ENCODE measurements at places on chromosomes 1 and 21. TPM values are rescaled to one million over a fixed set of nuclear protein-coding genes. Genes with fewer than 3 reads are reported as not detected.

Gene DDOST
- polyA plus RNA-seq, result 61.3 TPM

Gene CRYZ
- 14.1 TPM for polyA plus RNA-seq

Gene UQCRH
- polyA plus RNA-seq, result 1,078 TPM

Gene PDC
- polyA plus RNA-seq, result not detected

Gene NOS1AP
- 3.1 TPM for polyA plus RNA-seq

Gene KRTAP19-7
- not detected for polyA plus RNA-seq

Gene PHTF1
- 2.4 TPM for polyA plus RNA-seq

Gene SLC35F3
- polyA plus RNA-seq, result not detected

Gene PCBP3
- polyA plus RNA-seq, result 9.6 TPM

Gene CHML
- 1.6 TPM for polyA plus RNA-seq

DNA sequence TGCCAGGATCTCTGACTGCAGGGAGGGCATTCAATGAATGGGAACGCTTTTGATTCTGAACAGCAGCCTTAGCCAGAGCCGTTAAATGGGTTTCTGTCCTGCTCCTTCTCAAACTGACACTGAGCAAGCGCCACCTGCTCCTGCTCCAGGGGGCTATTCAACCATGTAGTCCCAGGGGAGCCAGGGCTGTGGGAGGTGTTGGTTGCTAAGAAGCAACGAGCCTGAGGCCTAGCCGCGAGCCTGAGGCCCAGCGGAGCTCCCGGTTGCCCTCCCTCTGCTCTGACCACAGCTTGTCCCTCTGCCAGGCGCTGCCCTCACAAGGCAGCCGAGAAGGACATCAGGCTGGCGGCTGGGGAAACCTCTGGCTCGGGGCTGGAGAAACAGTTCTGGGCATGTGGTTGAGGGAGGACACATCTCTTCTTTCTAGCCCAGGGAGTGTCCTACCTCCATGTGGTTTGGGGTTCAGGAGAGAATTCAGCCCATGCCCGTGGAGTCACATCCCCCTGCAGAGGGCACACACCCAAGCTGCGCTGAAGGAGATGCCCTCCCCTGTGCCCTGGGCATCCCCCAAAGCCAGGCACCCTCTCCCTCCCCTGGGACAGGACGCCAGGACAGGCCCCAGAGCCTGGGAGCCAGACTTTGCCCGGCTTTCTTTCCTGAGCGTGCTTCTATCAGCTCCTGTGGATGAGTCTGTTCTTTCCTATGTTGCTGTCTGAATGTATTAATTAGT lies 18.0 kb downstream of the PCP4 start:
- DNase-seq, result peak; percentile 91

GRCh38 chr1:246687002-246687401 lies 37.2 kb upstream of the SCCPDH start:
- DNase-seq, result no peak

DNA sequence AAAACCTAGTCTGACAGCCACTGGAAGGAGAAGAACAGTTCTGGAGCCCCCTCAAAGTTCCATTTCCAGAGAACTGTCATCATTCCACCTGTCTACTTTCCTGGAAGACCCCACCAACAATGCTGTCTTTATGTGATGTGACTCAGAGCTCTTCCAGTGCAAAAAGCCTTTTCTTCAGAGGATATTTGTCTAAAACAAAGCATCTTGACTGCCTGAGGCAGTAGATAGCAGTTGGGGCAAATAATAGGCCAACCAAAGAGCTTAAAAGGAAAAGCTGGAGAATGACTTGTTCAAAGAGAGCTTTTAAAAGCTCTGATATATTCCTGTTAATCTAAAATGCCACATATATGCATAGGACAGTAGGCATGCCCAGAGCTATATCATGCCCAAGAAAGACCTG lies 62.6 kb downstream of the MIS18A start:
- no peak for DNase-seq

DNA sequence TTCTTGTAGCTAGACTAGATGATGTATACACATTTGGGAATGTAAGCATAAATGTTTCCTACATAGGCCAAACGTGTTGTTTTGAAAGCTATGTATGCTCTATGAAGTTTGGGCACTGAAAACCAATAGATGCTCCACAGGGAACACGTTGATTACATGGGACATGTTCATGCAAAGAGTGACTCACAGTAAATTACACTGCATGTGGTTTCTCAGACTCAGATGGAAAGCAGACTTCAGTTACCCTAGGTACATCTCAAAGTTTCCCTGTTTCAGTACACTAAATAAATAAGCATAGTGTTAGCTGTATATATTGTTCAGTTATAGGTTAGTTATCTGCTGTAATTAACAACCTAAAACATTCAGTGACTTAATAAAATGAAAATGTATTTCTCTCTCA lies 301.9 kb upstream of the RUNX1 start:
- DNase-seq, result no peak

GRCh38 chr1:47738560-47739182 lies 258.5 kb downstream of the TRABD2B start:
- no peak for DNase-seq

GRCh38 chr1:238861342-238862066 lies 524.9 kb upstream of the CHRM3 start:
- DNase-seq, result no peak

GRCh38 chr1:231161667-231162296 lies at the start of gene TRIM67:
Gene TRIM67 (plus strand): TSS chr1:231162058. CDS start chr1:231162970, 912 bp downstream.
- no peak for DNase-seq

GRCh38 chr1:230103306-230104173 lies 36.5 kb downstream of the GALNT2 start:
- DNase-seq, result no peak

DNA sequence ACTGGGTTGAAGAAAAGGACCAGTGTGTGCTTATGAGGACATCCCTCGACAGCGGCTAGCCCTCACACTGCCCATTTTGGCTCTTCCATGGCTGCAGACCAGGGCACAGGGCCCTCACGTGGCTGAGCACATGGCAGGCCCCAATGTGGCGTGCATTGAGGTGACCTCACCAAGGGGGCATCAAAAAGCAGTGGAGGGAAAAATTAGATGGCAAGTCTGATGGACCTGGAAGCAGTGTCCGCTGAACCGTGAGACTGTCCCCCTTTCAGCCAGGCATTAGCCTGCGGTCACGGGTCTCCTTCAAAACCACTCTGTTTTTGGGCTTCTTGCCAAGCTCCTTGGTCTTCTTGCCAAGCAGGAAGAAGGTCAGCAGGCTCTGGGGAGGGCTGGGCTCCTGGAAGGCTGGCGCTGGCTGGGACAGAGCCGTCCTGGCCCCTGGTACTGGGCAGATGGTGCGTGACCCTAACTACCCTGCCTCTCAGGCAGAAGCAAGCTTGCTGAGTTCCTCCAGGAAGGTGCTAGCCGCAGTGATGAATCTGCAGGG lies 30.8 kb downstream of the TRIM67 start:
- DNase-seq, result no peak

GRCh38 chr1:18948048-18948912 lies 8.2 kb downstream of the IFFO2 start:
- peak; percentile 85 for DNase-seq

DNA sequence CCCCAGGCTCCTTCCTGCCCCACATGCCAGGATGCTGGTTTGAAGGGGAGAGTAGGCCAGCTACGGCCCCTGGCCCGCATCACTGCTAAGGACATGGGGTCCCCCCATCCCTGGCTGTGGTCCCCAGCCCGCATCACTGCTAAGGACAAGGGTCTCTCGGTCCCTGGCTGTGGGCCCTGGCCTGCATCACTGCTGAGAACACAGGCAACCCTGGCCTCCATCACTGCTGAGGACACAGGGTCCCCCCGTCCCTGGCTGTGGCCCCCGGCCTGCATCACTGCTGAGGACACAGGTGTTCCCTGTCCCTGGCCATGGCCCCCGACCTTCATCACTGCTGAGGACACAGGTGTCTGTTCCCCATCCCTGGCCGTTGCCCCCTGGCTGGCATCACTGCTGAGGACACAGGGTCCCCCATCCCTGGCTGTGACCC lies 448 bp upstream of the OBSCN start:
- DNase-seq, result peak; percentile 65

DNA sequence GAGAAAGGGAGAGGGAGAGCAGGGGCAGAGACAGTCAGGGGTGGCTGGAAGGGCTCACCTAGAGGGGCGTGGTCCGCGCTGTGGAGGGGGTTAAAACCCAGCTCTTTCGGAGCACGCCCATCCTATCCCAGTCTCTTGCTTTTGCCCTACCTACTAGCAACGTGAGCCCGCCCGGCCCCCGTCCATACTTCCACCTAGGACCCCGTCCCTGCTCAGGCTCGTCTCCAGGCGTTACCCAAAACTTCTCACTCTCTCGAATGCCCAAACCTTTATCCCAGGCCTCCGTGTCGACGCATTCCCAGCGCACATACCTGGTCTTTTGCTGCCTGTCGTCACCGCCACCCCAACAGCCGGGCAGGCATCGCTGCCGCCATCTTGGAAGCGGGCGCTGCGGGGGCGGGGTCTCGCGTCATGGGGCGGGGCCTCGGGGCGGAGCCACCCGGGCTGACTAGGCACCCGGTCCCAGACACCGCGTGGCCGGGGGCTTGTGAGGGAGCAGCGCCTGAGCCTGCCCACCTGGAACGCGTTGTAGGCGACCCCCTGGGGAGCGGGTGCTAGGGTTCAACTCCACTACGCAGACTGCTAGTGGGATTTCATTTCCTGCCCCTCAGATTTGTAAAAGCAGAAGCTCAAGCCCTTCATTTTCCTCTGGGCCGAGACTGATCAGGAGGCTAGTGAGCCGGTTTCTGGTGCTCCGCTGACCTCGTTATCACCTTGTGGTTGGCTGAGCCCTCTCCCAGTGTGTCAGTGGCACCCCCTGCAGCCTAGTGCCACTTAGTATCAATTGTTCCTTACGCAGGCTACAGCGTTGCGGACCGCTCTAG lies at the start of gene B4GALT3:
TSS of gene B4GALT3 (minus strand) at position 396 of the 824 bp plus-strand sequence. CDS start 1,447 bp downstream, outside the sequence.
- peak; percentile 93 for DNase-seq

GRCh38 chr1:88979054-88979748 lies 13.2 kb downstream of the KYAT3 start:
- no peak for DNase-seq

GRCh38 chr1:114156538-114157274 lies 3.0 kb upstream of the SYT6 start:
- no peak for DNase-seq

GRCh38 chr21:14483296-14483695 lies 62.8 kb downstream of the SAMSN1 start:
- no peak for DNase-seq

DNA sequence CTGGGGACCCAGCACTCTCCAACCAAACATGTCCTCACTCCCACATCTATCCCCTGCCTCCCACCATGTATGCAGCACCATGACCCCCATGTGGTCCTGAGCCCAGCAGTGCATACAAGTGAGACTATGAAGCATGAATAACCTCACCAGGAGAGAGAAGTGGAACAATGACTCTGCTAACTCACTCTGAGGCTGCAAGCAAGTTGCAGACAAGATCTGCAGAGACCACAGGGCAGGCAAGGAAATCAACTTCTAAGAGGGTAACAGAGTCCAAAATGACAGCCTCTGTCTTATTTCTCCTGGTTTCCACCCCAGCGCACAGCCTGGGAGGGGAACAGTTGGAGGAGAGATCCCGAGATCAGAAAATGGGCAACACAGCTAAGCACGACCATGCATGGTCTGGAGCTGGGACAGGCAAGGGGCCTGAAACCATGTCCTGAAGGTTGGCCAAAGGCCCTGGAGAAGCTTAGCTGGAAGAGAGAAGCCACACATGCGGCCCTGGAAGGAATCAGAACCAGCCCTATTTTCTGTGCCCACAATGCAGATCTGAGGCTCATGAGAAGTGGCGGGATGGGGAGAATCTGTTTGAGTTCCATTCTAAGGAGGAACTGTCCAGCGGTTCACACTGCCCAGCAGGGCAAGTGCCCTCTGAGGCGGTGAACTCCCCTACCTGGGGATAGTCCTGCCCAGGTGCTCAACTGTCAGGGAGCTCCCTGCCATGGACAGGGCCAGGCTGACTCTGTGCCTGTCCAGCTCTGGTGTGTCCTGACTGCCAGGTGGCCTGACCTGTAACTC lies 12.5 kb upstream of the REN start:
- no peak for DNase-seq

GRCh38 chr1:236882678-236883077 lies 87.6 kb downstream of the MTR start:
- DNase-seq, result no peak

DNA sequence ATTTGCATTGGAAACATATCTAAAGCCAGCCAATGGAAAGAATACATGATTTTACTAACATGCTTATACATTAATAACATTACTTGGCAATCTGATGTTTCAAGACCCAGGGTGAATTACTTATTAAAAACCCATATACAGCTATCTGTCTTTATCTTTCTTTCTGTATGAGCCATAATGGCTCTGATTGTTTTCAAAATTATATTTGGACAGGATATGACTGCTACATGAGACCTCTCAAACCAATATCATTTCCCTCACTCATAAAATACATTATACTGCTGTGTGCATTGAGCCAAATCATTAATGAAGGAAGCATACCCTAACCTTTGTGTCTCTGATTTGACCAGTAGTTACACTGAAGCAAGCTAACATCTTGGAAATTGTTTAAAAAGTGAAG lies 205.9 kb upstream of the DPYD start:
- DNase-seq, result no peak

GRCh38 chr21:37478794-37479193 lies 112.2 kb downstream of the DYRK1A start:
- no peak for DNase-seq

- no peak for DNase-seq
Measured at GRCh38 chr1:164228928-164229327, 330.1 kb upstream of the PBX1 start.

- DNase-seq, result no peak
Measured at GRCh38 chr21:38637161-38637560, 138.9 kb upstream of the ERG start.

- no peak for DNase-seq
Measured at GRCh38 chr1:224852901-224853568, 76.4 kb upstream of the DNAH14 start.

DNA sequence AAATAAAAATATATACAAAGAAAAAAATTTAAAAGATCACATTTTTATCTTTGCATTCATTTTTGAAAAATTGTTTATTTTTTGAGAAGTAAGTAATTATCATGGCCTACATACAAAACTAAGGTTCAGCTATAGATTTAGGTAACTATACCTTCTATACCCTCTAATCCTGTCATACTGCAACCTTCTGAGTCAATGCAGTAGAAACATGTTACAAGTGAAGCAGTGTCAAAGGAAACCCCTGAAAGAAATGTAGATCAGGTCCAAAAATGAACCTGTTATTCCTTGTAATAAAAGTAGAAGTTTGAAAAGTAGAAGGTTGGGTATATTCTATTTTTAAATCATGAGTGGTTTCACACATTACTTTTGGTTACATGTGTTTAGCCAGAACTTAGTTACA lies 51.3 kb downstream of the PTGS2 start:
- DNase-seq, result no peak

GRCh38 chr1:169044296-169044695 lies 62.2 kb upstream of the ATP1B1 start:
- no peak for DNase-seq

DNA sequence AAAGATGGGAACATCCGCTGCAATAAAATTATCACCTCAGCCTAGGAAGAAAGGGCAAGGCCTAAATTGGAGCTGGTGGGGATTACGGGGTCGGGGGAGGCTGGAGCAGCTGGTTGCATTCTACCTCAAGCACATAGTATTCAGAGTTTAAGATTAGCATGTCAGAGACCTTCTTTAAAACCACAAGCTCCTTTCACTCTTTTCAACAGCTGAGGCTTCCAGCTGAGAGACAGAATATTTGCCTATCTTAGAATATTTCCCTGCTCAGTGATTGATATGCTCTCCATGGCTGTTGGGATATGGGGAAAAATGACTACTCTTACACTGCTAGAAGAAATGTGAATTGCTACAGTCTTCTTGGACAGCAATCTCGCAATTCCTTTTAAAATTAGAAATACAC lies 248.6 kb downstream of the TBX15 start:
- DNase-seq, result no peak

Measured in sigmoid colon (tissue), 7 donors.